ENCODE measurements at places on chromosomes 3 and 15. TPM values are rescaled to one million over a fixed set of nuclear protein-coding genes. Genes with fewer than 3 reads are reported as not detected.

The GOLGA8T gene
- total RNA-seq: not detected

- DNase-seq: no peak
These were observed 180.8 kb downstream of the ATP10A start for GRCh38 chr15:25682340-25682739.

- DNase-seq: no peak
These were observed 1.9 kb downstream of the VILL start for GRCh38 chr3:37992271-37993066.

DNA sequence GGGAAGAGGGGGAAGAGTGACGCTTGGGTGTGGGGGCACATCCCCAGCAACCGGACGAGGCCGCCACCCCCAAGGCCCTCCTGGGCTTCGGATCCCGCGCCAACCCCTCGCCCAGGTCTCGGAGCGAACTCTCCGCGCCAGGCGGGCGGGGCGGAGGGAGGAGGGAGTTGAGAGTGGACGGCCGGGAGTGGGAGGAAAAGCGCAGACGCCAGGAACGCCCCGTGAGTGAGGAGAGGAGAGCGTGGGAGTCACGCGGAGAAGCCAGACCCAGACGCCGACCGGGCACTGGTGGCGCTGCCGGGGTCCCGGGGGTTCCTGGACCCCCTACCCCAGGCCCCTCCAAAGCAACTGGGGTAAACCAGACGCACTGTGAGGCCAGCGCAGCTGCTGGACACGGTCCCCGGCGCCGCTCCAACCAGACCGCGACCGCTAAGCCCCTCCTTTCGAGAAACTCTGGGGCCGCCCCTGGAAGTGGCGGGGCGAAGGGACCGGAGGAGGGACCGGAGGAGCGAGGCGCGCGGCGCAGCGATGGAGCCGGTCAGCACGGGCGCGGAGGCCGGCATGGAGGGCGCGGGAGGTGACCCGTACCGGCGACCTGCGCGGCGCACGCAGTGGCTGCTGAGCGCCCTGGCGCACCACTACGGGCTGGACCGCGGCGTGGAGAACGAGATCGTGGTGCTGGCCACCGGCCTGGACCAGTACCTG, at the start of gene EFCC1:
EFCC1 (plus strand) TSS at position 204 of the 705 bp plus-strand sequence; CDS start at position 529, 325 bp downstream.
- DNase-seq: peak; percentile 66

The PYGO1 gene
- under 0.01 TPM for total RNA-seq

The RTP1 gene
- not detected for total RNA-seq
